Mesothelial cell of epicardium (in vitro differentiated cells): ENCODE measurements at places on chromosomes 16 and 17.

DNA sequence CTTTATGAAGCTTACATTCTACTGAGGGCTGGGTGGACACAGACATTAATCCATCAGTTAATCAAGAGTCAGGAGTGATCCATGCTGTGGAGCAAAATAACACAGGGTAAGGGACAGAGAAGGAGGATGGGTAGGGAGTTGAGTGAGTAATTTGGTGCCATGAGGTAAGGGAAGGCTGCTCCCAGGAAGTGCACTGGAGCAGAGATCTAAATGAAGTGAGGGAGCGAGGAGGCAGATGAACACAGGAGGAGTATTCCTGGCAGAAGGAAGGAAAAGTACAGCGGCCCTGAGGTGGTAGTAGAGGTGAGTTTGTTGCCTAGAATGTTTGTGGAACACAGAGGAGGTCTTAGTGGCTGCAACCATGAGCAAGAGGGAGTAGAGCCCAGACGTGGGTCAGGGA lies 34.8 kb downstream of the ASIC2 start:
- no peak for DNase-seq

- no peak for DNase-seq
Observed at GRCh38 chr17:61382796-61383688, 16.6 kb upstream of the TBX2 start.

DNA sequence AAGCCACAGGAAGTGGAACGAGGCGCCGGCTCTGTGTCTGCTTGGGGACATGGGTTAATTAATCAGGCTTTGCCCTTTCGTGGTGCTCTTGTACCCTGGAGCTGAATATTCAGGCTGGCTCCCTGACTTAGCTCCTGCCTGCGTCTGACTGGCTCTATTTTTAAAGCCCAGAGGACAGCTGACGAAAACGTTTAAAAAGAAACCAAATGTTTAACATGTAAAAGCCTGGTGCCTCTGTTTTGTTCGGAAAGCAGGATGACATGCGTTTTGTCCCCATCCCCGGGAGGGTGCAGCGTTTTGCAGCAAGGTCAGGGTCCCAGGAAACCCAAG lies 61.1 kb downstream of the NT5M start:
- no peak for DNase-seq

GRCh38 chr17:65066901-65067300 lies 10.4 kb upstream of the GNA13 start:
- no peak for DNase-seq

GRCh38 chr16:333406-334094 lies 19.0 kb downstream of the AXIN1 start:
- DNase-seq = no peak

DNA sequence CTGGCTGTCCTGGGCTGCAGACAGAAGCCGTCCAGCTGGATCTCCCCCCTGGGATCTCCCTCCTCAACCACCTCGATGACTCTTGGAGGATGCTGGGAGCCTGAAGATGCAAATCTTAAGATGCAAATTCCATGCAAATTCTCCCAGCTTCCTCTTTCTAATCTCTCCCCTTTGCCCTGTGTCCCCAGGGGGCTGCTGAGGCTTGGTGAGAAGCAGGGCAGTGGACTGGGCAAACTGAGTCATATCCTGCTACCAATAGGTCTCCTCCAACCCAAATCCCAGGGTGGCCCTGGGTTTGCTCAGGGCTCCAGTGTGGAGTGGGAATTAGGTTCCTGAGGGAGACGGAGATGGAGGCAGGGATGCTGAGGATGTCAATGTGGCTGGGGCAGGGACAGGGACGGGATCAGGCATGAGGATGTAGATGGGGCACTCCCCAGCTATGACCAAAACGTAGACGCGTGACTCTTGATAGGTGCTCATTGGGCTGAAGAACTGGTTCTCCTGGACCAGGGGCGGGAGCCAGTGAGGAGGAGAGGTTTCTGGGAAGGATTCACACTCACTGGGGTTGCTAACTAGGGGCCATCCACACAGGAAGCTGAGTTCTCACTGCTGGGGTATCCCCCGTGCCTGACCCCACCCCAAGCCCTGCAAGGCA lies 3.6 kb upstream of the ALOX12B start:
- no peak for DNase-seq

- DNase-seq = no peak
Observed at GRCh38 chr16:77711775-77712174, 10.5 kb upstream of the NUDT7 start.

- no peak for DNase-seq
Observed at GRCh38 chr16:21301895-21302291, 23.8 kb upstream of the CRYM start.

- DNase-seq = no peak
Observed at GRCh38 chr16:71421911-71422310, 19.9 kb downstream of the TLE7 start.

DNA sequence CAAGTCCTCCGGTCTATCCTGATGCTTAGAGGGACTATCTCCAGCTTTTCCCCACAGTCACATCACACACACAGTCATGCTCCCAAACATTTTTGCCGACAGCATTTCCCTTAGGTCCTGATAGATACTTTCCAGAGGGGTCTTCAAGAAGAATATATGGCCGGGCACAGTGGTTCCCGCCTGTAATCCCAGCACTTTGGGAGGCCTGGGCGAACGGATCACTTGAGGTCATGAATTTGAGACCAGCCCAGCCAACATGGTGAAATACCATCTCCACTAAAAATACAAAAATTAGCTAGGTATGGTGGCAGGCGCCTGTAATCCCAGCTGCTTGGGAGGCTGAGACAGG lies 4.3 kb upstream of the GIP start:
- DNase-seq = no peak

DNA sequence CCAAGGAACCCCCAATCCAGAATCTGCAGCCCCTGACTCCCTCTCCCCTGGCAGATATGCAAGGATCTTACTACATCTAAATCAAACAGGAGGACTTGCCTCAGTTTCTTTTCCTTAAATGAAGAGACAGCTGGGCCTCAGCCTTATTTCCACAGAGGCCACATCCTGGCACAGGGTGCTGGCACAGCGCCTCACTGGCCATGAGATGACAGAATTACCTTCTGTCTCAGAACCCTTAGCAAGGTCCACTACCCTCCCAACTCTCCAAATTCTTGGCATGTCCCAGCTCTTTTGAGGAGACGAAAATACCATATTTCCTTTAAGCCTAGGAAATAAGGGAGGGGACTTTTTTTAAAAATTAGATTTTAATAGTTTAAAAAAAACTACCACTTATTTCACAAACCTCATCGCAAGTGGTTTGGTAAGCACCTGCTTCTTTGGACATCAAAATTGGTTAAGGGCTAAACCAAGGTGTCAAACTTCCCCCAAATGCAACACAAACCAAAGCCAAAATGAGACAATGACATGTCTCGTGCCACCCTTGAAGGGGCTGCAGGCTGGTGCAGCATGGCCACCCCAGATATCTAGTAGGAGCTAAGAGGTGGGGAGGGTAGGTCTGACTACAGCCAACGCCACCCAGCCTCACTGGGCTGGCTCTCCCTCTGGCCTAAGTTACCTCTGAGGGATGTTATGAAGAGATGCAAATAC lies 25.3 kb downstream of the FAM117A start:
- no peak for DNase-seq

DNA sequence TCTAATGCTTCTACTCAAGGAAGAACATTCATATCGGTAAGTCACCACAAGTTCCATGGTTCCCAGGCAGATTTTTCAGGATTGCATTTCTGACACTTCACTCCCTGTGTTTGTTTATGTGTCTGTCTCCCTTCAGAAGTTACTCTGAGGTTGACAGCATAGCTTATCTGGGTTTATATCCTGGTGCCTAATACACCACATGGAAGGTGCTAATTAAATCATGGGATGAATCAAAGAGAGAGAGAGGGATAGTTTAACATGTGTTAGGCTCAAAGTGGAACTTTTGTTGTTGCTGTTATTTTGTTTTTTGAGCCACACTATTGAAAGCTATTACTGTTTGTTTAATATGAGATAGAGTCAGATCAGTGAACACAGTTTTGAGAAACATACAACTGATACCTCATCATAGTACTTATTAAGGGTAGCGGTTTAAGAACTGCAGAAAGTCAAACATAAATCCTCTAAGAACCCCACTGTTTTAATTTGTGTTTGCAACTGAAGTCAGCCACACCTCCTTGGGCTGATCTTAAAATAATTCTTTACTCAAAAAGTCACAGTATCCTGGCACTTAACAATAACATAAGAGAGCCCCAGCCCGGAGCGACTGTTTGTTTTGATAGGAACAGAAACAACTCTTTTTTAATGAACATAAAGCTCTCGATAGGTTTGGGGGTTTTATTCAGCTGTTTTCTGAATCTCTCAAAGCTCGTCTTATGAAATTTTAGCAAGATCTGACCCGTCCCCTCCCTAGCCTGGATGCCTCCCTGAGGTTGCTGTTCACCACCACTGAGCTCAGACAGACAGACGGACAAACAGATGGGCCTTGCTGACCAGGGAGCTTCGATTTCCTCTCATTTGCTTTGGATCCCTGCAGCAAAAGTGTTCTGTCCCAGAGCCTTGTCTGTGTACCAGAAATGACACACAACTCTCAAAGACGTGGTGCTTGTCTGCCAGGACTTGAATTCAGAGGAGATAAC lies 98.3 kb upstream of the MYOCD start:
- no peak for DNase-seq
